ENCODE measurements at places on chromosomes 12 and 14. TPM values are rescaled to one million over a fixed set of nuclear protein-coding genes. Genes with fewer than 3 reads are reported as not detected.
A peak's percentile ranks its signal among the peaks of the same experiment; 100 is the strongest.

- no peak for DNase-seq
Observed at GRCh38 chr12:11307143-11307542, 3.1 kb downstream of the PRB4 start.

- DNase-seq = no peak
Observed at GRCh38 chr12:93569301-93569655, 3.2 kb upstream of the SOCS2 start.

WNT1 gene
- 0.17 TPM for polyA plus RNA-seq

GRCh38 chr14:63203618-63204406, 431 bp upstream of the RHOJ start:
- peak; percentile 99 for DNase-seq

VASH1 gene
- 46.1 TPM for polyA plus RNA-seq

All from muscle of leg (tissue), 16 donors.